ENCODE measurements at places on chromosomes 16 and 17.

- no peak for DNase-seq
Measured at GRCh38 chr17:51010173-51010675, 110.4 kb downstream of the SPAG9 start.

GRCh38 chr17:82823004-82823403, 16.8 kb downstream of the ZNF750 start:
- no peak for DNase-seq

DNA sequence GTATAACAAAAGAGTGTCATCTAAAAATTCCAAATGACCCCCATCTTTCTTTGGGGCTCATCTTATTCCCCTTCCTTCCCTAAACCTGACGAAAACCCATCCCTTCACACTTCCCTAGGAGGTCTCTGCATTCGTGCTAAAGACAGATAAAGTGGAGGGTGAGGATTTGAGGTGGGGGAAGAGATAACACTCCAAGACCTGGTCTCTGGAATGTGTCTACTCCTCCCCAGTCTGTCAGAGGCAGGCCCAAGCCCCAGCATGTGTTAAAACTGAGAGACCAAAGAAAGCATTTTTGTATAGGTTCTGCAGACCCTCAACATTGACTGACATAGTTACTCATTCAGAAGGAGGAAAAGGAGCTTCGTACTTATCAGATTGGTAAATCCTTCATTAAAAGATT, 11.0 kb upstream of the LHX1 start:
- DNase-seq: no peak

GRCh38 chr17:10628756-10629155, 28.4 kb downstream of the MYH3 start:
- DNase-seq: no peak

DNA sequence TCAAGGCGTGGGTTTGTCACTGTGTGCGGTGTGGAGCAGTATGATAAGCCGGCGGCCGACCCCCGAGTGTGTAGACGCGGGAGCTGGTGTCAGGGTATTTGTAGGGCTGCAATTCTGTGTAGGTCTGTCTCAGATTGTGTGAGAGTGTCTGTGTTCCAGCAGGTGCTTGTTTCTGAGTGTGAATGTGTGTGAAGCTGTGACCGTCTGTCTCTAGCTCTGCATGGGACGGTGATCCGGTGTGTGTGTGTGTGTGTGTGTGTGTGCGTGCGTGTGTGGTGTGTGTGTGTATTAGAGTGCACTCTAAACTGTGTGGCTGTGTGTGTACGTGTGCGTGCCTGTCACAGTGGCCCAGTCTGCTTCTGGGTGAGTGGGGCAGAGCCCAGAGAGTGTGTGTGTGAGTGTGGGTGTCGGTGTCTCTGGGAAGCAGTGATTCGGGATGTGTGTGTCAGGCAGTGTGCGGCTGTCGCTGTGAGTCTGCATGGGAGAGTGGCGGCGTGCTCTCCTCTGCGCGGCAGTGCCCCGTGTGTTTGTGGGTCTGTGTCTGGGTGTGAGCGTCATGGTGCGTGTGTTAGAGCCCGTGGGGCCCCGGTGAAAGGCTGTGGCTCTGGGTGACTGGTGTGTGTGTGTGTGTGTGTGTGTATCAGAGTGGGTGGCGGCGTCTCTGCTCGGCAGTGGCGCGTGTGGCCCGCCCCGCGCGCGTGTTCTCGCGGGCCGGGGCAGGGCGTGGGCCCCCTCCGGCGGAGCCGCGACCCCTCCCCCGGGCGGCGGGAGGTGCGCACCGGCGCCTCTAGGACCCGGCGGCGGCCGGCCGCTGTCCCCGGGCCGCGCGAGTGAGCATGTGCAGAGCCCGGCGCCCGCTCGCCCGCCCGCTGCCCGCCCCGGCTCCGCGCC, at the start of gene WSCD1:
Gene WSCD1, plus strand, starts transcription at position 841 of the 891 bp plus-strand sequence. CDS start 10,280 bp downstream, outside the sequence.
- DNase-seq: peak; percentile 49

DNA sequence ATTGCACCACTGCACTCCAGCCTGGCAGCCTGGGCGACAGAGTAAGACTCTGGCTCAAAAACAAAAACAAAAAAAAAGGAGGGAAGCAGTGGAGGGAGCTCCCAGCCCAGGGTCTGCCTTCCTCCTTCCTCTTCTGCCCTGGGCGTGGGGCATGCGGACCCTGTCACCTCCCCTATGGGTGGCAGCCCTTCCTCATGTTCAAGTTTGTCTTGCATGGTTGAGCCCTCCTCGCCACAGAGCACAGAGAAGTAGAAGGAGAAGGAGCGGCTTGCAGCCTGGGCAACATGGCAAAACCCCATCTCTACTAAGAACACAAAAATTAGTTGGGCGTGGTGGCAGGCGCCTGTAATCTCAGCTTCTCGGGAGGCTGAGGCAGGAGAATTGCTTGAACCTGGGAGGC, 21.4 kb upstream of the TIMP2 start:
- no peak for DNase-seq

- no peak for DNase-seq
Measured at GRCh38 chr16:62644030-62644812, 608.0 kb upstream of the CDH8 start.

GRCh38 chr16:2977440-2977839, 2.8 kb downstream of the PKMYT1 start:
- DNase-seq: peak; percentile 47

DNA sequence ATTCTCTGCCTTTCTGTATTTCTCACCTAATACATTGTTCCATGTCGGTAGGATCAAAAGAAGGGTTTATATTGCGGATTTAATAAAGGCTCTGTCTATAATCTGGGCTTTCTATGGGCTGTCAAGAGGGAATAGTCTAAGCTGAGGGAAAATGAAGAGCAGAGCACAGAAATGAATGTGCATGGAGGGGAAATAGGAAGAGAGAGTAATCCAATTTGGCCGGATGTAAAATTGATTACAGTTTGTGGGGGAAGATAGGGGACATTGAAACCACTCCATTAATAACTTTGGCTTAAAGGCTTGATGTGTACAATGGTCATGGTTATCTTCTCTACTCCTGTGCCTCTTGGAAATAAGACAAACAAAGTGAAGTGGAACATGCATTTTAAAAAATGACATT, 334.2 kb upstream of the CDH8 start:
- no peak for DNase-seq

- no peak for DNase-seq
Measured at GRCh38 chr16:9500872-9501271, 409.4 kb downstream of the HAPSTR1 start.
